Activated CD4-positive, alpha-beta T cell treated with anti-CD3 and anti-CD28 coated beads for 36 hours (primary cell): ENCODE measurements at places on chromosomes 11 and 22. TPM values are rescaled to one million over a fixed set of nuclear protein-coding genes. Genes with fewer than 3 reads are reported as not detected.

The TMEM45B gene
- total RNA-seq: 2.1 TPM

DNA sequence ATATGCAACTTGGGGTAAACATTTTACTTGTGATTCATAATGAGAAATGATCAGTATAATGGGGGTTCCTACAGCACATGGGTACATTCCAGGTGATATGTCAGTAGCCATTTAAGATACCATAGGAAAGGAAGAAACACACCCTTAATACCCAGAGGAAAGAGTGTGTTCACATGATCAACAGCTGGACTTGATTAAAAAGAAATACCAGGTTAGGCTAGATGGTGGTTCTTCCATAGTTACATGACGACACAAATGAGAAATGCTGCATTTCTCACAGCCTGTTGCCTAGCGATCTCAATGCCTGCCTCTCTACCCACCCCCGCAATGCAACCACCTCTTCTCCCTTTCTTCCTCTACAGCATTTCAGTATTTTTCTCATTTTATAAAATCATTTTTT lies 96.8 kb downstream of the TTC28 start:
- no peak overlapping the region for H3K4me3 ChIP-seq
- H3K27ac ChIP-seq: no peak overlapping the region
- H3K27me3 ChIP-seq: peaks cover 8% of the 10 kb centered on the region
- H3K36me3 ChIP-seq: no peaks in the 10 kb centered on the region
- no peaks in the 10 kb centered on the region for H3K4me1 ChIP-seq

- no peak for DNase-seq
- H3K4me1 ChIP-seq: peaks cover 8% of the 10 kb centered on the region
- H3K27ac ChIP-seq: no peak overlapping the region
- no peaks in the 10 kb centered on the region for H3K27me3 ChIP-seq
Observed at GRCh38 chr11:93501856-93502255, 41.3 kb downstream of the SMCO4 start.

GRCh38 chr22:23079240-23079768 lies 9.0 kb downstream of the GNAZ start:
- no peak overlapping the region for H3K27ac ChIP-seq
- peaks cover 1% of the 10 kb centered on the region for H3K27me3 ChIP-seq
- H3K4me3 ChIP-seq: no peak overlapping the region
- DNase-seq: no peak

GRCh38 chr11:34940026-34940677 lies 23.7 kb downstream of the PDHX start:
- peaks cover 22% of the 10 kb centered on the region for H3K36me3 ChIP-seq
- no peak for DNase-seq
- H3K27ac ChIP-seq: no peak overlapping the region
- no peaks in the 10 kb centered on the region for H3K27me3 ChIP-seq
- no peak overlapping the region for H3K4me3 ChIP-seq

DNA sequence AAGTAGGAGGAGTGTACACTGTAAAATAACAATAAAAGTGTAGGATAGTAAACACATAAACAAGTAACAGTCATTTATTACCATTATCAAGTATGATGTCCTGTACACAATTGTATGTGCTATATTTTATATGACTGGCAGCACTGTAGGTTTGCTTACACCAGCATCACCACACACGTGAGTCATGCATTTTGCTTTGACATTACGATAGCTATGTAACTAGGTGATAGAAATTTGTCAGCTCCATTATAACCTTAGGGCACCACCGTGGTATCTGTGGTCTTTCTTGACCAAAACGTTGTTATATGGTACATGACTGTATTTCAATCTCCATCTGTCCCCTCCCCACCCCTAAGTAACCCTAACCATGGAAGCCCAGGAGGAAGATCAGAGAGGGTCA lies 1.1 kb downstream of the DNAL4 start:
- H3K4me1 ChIP-seq: peaks cover 15% of the 10 kb centered on the region
- no peaks in the 10 kb centered on the region for H3K36me3 ChIP-seq
- no peaks in the 10 kb centered on the region for H3K27me3 ChIP-seq
- DNase-seq: peak; percentile 43
- peak overlapping the region; percentile 84 for H3K4me3 ChIP-seq
- H3K27ac ChIP-seq: peak overlapping the region; percentile 67

- DNase-seq: no peak
Observed at GRCh38 chr11:122882857-122883645, 492 bp downstream of the JHY start.
